ENCODE measurements at places on chromosomes 11 and 22.

GRCh38 chr11:73168925-73169579 lies 26.9 kb upstream of the FCHSD2 start:
- DNase-seq, result no peak

GRCh38 chr11:33290319-33290718 lies 33.1 kb downstream of the HIPK3 start:
- no peak for DNase-seq

DNA sequence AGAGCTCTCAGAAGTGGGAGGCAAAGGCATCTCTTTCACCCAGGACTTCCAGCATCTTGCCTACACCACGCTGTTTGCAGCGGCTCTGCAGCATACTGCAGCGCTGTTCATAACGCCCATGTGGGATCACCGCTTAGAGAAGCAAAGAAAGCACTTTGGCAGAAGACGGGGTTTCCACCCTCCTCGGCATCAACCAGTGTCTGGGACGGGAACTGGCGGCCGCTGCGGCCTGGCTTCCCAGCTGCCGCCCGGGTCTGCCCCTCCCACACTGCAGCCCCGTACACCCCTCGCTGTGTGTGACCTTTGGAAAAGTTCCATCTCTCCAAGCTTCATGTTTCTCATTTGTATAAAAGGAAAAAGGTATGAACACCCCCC lies 545 bp upstream of the TIRAP start:
- DNase-seq, result peak; percentile 81

DNA sequence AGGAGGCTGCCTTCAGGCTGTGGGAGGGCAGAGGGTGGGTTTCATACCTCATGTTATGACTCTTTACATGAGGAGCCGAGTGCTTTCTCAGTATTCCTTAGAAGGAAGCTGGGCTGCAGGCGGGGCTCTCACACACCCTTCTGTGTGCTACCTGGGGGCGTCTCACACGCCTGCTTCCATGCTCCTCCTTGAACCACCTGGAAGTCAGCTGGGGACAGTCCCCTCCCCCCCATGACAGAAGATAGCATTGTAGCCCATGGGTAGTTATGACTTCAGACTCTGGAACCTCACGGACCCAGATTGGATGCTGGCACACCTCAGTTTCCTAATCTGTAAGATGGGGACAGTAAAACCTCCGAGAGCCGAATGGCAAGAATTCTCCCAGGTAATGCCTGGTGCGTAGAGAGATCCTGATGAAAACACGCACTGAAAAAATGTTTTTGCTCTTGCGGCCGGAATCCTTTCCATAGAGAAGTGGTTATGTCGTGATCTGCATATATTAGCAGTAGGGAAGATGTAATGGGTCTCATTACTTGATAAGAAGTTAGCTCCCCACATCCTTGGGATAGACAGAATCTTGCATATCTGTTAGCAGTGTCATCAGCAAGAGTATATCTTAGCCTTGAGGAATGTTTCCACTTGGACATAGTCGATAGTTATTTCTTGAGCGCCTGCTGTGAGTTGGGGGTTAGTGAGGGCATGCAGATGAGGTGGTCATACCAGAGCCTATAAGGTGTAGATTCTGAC lies 4.9 kb downstream of the DAGLA start:
- DNase-seq, result no peak

GRCh38 chr11:61369372-61370348 lies 7.5 kb downstream of the TMEM138 start:
- DNase-seq, result no peak

GRCh38 chr11:14546672-14547071 lies 26.5 kb upstream of the PSMA1 start:
- DNase-seq, result no peak

- no peak for DNase-seq
Measured at GRCh38 chr11:2140411-2141400, 1.5 kb upstream of the IGF2 start.

DNA sequence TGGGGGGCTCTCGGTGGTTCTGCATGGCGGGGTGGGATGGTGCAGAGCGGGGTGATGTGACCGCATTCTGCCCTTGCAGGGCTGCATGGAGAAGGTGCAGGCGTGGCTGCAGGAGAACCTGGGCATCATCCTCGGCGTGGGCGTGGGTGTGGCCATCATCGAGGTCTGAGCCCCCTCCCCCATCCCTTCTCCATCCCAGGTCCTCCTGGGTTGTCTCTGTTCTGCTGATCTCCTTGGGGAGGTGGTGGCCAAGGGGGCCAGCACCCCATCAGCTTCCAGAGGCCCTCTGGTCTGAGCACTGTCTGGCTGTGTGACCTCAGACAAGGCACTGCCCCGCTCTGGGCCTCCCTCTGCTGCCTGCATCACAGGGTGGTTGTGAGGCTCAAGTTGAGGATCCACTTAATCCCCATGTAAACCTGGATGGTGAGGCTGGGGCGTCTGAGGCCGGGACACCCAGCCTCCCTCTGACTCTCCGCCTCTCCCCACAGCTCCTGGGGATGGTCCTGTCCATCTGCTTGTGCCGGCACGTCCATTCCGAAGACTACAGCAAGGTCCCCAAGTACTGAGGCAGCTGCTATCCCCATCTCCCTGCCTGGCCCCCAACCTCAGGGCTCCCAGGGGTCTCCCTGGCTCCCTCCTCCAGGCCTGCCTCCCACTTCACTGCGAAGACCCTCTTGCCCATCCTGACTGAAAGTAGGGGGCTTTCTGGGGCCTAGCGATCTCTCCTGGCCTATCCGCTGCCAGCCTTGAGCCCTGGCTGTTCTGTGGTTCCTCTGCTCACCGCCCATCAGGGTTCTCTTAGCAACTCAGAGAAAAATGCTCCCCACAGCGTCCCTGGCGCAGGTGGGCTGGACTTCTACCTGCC lies 53.3 kb downstream of the CD82 start:
- peak; percentile 30 for DNase-seq

DNA sequence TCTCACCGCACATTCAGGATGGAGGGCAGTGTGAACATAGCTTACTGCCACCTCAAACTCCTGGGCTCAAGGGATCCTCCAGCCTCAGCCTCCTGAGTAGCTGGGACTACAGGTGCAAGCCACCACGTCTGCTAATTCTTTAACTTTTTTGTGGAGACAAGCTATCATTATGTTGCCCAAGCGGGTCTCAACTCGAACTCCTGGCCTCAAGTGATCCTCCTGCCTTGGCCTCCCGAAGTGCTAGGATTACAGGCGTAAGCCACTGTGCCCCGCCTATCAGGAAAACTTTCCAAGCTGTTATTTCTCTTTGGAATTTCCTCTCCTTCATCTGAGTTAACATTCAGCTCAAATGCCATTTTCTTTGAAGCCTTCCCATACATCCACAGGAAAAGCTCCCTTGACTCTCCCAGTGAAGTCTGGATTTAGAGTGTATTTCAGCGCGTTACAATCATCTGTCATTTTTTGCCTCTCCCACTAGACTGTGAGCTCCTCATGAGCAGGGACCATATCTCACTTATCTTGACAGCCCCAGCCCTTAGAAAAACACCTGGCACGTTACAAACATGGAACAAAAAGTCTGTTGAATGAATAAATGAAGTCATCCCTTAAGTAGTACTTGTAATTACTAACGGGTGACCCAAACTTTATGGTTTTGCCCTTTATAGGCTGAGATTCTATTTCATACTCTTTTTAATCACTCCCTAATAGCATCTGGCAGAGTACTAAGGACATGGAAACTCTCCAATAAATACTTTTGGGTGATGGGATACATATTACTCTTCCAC lies 2.2 kb downstream of the MRTFA start:
- DNase-seq, result no peak

DNA sequence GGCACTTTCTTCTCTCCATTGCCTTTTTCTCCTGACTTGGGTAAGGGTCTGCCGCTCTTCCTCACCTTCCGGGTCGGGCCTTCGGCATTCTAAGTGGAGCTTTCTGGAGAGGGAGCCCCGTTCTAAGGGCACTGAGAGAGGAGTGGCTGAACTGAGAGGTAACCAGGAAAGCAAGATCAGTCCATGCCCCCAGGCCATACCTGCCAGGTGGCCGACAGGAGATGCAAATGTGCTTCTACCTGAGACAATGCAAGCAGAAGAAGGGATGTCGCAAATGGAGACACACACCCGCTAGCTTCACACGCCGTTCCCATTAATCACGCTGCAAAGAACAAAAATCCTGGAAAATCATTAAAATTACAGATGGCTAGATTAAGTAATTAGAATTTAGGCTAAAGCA lies 156.4 kb upstream of the TBCEL start:
- DNase-seq, result no peak

DNA sequence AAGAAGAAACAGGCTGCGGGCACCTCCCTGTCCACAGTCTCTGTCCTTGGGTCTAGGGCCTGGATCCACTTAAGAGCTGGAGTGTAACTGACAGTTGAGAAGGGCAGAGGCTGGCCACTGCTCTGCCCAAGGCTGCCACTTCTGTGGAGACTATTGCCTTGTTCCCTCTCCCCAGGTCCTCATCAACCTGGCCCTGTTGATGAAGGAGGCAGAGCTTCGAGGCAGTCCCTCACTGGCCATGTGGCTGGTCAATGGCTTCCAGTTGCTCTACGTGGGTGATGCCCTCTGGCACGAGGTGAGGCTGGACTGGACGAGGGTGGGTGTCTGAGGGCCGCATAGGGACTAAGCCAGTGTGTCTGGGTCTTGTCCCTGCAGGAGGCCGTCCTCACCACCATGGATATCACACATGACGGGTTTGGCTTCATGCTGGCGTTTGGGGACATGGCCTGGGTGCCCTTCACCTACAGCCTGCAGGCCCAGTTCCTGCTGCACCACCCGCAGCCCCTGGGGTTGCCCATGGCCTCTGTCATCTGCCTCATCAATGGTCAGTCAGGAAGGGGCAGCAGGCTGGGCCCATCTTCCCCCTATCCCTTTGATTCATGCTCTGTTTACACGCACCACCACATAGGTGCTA lies 2.8 kb downstream of the ZNHIT2 start:
- no peak for DNase-seq

GRCh38 chr22:21857481-21857914 lies 9.9 kb downstream of the MAPK1 start:
- DNase-seq, result no peak

DNA sequence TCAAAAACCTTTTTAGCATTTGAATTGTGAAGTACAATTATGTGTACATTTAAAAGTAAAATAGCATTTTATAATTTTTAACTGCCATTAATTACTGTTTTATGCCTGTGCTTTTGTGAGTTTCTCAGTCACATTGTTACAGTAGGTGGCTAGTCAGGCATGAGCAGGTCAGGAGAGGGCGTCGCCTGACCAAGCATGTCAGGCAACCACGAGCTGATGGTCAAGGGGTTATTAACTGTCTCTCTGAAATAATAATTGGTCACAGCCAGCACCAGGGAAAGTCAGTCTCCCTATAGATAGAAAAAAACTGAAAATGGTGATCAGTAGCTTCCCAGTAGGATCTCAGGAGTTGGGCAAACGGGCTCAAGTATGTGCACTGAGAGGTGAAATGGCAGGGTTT lies 19.4 kb upstream of the CCDC81 start:
- no peak for DNase-seq

DNA sequence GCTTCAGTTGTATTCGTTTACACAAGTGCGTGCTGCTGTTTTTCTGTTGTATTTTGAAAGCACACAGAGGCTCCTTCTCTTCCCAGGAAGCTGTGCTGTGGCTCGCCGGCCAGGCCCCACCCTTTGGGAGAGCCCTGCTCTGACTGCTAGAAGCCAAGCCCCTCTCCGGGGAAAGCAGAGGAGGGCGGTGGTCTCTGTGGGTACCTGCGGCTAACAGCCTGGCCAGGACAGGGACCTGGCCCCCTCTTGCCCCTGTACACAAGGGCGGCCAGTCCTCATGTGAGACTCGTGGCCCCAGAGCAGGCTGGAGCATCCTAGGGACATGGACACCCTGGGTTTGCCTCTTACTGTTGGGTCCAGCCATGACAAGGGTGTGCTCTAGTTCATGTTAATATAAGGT lies 14.8 kb downstream of the MOB2 start:
- no peak for DNase-seq

DNA sequence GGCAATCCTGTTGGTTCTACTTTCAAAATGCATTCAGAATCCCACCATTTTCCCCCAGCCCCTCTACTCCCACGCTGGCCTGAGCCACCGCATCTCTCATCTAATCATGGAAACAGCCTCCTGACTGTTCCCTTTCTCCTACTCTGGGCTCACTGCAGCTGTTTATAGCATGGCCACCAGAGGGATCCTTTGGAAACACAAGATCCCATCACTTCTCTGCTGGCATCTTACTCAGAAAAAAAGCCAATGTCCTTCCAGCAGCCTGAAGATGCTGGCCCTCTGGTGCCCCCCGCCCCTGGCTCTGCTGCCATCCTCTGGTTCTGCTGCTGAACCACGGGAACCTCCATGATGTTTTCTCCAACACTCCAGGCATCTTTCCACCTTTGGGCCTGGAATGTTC lies 11.1 kb downstream of the MS4A8 start:
- DNase-seq, result no peak

GRCh38 chr11:43923406-43924111 lies 18.9 kb upstream of the C11orf96 start:
- no peak for DNase-seq

- DNase-seq, result no peak
Measured at GRCh38 chr11:102012946-102013345, 34.3 kb upstream of the CFAP300 start.

- DNase-seq, result no peak
Measured at GRCh38 chr11:134153147-134153905, 70.4 kb downstream of the NCAPD3 start.

DNA sequence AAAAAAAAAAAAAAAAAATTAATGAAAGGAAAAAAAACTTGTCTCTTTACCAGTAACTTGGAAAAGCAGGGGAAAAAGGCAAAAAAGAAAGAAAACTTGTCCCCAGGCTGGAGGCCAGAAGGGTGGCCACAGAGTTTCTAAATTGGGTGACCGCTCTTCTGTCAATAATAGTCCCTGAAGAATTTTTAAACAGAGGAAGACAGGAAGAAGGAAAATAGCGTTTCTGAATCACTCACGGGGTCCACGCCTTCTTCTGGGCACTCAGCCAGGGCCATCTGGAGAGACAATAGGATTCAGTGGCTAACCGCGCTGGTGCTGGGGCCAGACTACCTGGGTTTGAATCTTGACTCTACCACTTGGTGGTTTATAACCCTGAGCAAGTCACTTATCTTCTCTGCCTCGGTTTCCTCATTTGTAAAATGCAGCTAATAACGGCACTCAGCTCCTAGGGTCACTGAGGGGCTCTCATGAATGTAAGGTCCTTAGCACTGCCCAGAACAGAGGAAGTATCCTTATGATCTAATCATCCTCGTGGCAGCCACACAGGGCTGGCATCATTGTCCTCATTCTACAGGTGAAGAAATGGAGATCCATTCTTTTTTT lies 7.0 kb downstream of the C11orf86 start:
- DNase-seq, result peak; percentile 83

- DNase-seq, result no peak
Measured at GRCh38 chr11:74221816-74222215, 50.7 kb downstream of the PPME1 start.

DNA sequence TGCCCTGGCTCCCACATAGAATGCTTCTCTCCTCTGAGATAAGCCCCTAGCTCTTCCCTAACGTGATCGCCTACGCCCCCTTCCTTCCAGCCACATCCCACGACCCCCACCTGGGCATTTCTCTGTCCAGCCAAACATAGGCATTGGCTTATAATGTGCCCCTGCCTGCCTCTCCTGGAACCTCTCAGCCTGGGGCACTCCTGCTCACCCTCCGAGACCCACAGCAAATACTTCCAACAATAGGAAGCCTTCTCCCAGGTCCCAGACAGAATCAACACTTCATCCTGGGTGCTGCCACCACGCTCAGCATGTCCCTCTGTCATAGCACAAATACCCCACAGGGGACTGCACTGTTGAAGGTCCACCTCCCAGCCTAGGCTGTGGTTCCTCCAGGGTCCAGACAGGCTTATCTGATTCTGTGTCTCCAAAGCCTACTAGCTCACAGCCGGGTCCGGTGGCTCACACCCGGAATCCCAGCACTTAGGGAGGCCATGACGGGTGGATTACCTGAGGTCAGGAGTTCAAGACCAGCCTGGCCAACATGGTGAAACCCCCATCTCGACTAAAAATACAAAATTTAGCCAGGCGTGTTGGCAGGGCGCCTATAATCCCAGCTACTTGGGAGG lies 24.2 kb upstream of the TMPRSS4 start:
- DNase-seq, result no peak

Data from right forelimb (tissue), 1 donor.